ENCODE measurements at places on chromosomes 7 and 10. TPM values are rescaled to one million over a fixed set of nuclear protein-coding genes. Genes with fewer than 3 reads are reported as not detected.

GRCh38 chr10:10156917-10157600 is 860.6 kb upstream of the CELF2 start:
- no peak for DNase-seq

- DNase-seq, result no peak
These were observed 728 bp downstream of the PARD3 start for GRCh38 chr10:34814223-34814912.

GRCh38 chr10:8026349-8027259 is 27.9 kb upstream of the GATA3 start:
- DNase-seq, result no peak

- DNase-seq, result no peak
These were observed 251.7 kb upstream of the MYO3A start for GRCh38 chr10:25682203-25682851.

The PRKG1 gene
- 381 TPM for total RNA-seq

DNA sequence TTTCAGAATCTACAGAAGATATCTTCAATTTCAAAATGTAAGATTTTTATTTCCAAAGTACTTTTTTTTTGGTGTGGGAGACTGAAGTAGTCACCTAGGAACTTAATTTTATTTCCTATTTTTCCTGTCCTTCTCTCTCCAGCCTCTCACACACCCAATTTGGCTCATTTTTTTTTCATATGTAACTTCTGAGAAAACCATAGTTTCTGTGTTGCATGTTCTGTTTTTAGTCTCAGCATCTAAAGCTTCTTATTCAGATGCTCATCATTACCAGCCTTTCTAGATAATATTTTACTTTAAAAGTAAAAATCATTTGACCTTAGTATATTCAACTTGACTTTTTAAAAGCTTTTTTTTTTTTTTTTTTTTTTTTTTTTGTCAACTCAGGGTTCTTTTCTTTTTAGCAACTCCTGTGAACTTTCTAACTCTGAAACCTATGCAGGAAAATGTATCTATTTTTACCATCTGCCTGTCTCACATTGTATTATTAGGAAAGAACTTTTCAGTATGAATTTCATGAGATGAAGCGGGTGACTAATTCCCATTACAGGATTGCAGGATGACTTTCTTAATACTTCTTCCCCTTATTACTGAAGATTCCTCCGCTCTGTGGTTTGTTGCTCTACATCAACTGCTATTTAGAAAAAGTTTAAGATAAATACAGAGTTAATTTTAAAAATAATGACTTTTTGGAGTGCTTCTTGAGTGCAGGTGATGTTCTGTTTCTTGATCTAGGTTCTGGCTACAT is 73.6 kb upstream of the LSM8 start:
- no peak for DNase-seq

DNA sequence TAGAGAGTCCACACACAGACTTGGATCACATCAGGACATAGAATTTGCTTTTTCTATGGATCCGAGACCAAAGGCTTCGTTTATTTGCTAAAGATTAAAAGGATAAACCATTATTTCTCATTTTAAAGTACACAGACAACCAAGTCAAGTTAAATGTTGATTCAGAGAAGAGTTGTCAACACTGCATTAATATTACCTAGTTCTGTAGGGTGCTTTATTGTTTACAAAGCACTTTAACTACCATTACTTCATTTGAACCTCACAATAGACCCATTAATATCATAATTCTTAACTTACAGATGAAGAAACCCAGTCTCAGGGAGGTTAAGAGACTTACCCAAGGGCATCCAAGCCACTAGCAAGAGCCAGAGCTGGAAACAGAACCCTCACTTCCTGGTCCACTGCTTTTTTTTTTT is 43.2 kb upstream of the GSAP start:
- no peak for DNase-seq

The GRM8 gene
- total RNA-seq, result not detected

DNA sequence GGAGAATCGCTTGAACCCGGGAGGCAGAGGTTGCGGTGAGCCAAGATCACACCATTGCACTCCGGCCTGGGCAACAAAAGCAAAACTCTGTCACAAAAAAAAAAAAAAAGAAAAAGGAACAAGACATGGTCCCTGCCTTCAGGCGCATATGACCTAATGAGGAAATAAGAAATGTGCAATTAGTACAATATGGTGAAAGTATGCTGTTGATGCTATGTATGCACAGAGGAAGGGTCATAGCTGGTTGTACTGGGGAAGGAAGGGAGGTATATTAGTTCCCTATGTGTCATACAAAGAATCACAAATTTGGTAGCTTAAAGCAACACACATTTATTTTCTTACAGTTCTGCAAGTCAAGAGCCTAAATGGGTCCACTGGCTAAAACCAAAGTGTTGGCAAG is 97.8 kb upstream of the MPP7 start:
- no peak for DNase-seq

- no peak for DNase-seq
These were observed 134.7 kb downstream of the DNAJB6 start for GRCh38 chr7:157471259-157472125.

DNA sequence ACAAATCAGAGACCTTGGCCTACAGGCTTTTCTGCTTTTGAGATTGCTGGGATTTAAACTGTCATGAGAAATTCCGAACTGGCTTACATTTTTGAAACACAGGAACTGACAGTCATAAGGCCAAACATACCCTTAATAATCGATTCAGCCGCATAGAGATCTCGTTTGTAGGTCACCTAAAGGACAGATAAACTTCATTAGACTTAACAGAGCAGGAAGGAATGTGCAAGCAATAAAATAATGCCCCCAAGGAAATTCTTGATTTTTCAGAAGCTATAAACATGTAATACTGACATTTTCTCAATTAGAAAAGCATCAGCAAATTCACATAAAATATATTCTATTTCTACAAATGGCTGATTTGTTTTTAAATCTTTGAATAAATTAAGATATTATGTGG is 120.0 kb downstream of the CRPPA start:
- DNase-seq, result no peak

DNA sequence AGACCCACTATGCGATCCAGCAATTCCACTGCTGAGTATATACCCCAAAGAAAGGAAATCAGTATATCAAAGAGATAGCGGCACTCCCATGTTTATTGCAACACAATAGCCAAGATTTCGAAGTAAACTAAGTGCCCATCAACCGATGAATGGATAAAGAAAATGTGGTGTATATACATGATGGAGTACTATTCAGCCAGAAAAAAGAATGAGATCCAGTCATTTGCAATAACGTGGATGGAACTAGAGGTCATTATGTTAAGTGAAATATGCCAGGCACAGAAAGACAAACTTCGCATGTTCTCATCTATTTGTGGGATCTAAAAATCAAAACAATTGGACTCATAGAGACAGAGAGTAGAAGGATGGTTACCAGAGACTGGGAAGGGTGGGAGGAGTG is 7.1 kb upstream of the NMT2 start:
- no peak for DNase-seq

GRCh38 chr10:30538086-30538485 is 91.5 kb downstream of the LYZL2 start:
- no peak for DNase-seq

The FAM180A gene
- total RNA-seq, result 79.1 TPM

The KCNMA1 gene
- 168 TPM for total RNA-seq

GRCh38 chr10:46267132-46267985 is 19.4 kb upstream of the ANTXRL start:
- no peak for DNase-seq

GRCh38 chr10:48582970-48583369 is 21.9 kb downstream of the ARHGAP22 start:
- DNase-seq, result no peak

The TACC2 gene
- total RNA-seq, result 71.0 TPM

- DNase-seq, result no peak
These were observed 386.0 kb downstream of the HGF start for GRCh38 chr7:81383846-81384245.

The KIFBP gene
- total RNA-seq, result 31.3 TPM

- no peak for DNase-seq
These were observed 61.3 kb downstream of the APBB1IP start for GRCh38 chr10:26499426-26499825.

The ZCCHC24 gene
- 66.9 TPM for total RNA-seq

- no peak for DNase-seq
These were observed 137.6 kb downstream of the RGS10 start for GRCh38 chr10:119404719-119405519.

The CHCHD3 gene
- 43.0 TPM for total RNA-seq

DNA sequence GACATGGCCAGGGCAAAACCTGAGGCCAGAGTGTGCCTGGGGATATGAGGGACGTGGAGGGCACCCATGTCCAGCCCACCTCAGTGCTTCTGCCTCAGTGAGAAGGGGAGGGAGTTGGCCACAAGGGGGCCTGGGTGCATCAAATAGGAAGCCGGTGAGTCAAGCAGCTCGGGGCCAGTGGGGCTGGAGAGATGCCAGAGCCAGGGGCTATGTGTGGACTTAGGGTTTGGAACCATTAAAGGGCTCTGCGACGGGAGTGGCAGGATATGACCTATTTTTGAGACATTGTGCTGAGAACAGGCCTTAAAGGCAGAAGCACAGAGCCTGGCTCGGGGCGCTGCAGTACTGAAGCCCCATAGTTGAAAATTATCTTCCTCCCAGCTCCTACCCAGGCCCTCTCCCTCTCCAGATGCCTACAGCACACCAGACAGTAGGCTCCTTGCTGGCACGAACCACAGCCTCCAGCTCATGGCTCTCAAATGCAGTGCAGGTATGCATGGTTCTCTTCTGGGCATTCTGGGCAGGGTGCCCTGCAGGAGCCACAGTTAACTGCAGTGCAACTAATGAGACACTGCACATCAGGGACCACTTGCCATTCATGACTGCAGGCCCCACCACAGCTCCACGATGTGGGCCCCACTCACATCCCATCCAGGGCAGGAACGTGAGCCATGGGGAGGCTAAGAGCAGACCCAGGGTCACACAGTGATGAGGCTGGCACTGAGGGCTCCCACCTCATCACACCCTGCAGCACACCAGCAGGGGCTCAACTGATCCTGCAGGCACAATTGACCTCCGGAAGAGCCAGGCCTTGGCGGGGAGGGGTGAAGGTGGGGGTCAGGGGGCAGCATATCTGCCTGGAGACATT is 7.2 kb upstream of the PGAM2 start:
- peak; percentile 93 for DNase-seq

DNA sequence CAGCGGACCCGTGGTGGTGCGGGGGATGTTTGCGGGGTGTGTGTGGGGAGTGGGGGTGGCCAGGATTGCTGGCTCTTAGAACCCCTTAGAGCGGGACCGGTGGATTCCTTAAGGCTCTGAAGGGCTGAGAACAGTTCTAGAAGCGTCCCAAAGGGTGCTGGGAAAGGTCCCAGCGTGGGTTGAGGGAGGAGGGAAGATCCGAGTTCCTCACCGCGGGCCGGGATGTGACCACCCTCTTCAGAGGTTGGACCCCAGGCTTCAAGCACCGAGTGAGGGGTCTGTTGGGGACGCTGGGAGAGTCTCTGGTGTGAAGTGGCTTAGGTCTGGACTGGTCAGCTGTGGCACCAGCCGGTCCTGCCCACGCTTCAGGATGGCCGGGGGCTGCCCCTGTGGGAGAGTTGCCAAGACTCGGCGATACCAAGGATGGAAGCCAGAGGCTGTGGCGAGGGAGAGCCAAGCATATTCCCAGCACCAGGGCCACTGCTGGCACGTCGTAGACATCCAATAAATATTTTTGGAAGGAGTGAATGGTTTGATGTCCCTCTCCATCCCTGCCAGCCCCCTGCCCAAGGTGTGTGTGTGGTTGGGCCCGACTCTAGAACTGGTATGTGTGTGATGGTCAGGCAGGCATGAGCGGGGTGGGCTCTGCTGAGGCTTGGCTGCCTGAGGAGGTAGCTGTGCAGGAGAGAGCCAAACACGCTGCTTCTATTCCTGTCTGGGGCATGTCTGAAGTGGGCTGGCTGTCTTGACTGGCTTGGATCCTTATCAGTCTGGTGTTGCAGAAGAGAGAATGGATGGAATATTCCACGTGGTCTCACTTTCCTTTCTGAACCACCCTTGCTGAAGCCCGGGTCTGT is 19.2 kb downstream of the ZNF775 start:
- DNase-seq, result no peak

The TDRD1 gene
- not detected for total RNA-seq

GRCh38 chr10:63166742-63167258 is 33.7 kb downstream of the NRBF2 start:
- DNase-seq, result no peak

DNA sequence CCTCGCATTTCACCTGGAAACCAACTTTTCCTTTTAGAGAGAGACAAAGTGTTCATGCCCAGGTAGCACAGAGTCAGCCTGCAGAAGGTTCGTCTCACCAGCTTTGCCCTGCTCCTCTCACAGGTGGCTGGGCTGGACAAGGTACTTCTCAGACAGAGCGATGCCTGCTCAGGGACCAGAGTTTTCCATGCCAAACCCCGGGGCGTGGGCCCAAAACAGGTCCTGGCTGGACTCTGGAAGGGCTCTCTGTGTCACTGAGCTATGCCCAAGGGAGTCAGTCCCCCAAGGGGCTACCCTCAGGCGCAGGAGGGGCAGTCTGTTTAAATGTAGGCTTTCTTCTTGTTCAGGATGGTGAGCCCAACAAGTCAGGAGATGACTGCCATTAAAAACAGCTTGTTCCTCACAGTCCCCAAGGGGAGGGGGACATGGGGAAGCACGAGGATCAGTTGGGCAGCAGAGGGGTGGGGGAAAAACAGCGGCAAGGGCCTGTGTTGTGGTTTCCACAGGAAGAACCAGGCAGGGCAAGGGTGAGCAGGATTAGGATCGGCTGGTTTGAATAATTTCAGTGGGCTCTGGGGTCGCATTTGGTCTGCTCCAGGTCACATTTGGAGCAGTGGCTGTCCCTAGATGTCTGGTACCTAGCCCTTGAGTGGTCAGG is 55.5 kb upstream of the FIGNL1 start:
- no peak for DNase-seq

The PGAM2 gene
- 1.8 TPM for total RNA-seq

DNA sequence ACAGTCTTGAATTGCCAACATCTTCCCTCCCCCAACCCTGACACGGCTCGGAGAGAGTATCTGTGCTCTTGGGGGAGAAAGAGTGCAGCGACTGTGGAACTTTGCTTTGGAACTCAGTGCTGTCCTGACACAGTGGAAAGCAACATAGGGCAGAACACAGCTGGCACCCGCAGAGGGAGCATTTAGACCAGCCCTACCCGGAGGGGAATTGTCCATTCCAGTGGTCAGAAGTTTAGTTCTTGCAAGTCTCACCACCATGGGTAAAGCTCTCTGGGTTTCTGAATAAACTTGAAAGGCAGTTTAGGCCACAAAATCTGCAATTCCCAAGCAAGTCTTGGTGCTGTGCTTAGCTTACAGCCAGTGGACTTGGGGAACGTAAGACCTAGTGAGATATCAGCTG is 34.9 kb downstream of the TFEC start:
- DNase-seq, result no peak

GRCh38 chr10:91076991-91077548 is 143.4 kb upstream of the PCGF5 start:
- DNase-seq, result no peak

- DNase-seq, result no peak
These were observed 86.6 kb upstream of the C7orf33 start for GRCh38 chr7:148503900-148504487.

- DNase-seq, result no peak
These were observed 13.1 kb downstream of the ADGRA1 start for GRCh38 chr10:133100706-133101415.

- no peak for DNase-seq
These were observed 4.5 kb downstream of the STMP1 start for GRCh38 chr7:135666846-135667245.

- no peak for DNase-seq
These were observed 8.9 kb downstream of the SLC37A3 start for GRCh38 chr7:140389445-140389844.
